Neural progenitor cell (in vitro differentiated cells): ENCODE measurements at places on chromosomes 12 and 14. TPM values are rescaled to one million over a fixed set of nuclear protein-coding genes. Genes with fewer than 3 reads are reported as not detected.

ADAM21 gene
- total RNA-seq = 0.12 and 0.80 TPM in 2 replicates

DIO2 gene
- total RNA-seq = 0.03 and 0.07 TPM in 2 replicates

- peak; percentile 90 for DNase-seq
These were observed 160.3 kb upstream of the PELI2 start for GRCh38 chr14:55957950-55958349.

DNA sequence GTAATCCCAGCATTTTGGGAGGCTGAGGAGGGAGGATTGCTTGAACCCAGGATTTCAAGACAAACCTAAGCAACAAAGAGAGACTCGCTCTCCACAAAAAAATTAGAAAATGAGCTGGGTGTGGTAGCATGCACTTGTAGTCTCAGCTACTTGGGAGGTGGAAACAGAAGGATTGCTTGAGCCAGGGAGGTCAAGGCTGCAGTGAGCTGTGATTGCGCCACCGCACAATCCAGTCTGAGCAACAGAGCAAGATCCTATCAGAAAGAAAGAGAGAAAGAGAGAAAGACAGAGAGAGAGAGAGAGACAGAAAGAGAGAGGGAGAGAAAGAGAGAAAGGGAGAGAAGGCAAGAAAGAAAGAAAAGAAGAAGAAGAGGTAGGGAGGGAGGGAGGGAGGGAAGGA, 37.0 kb downstream of the TDG start:
- no peak for DNase-seq

GYS2 gene
- total RNA-seq = not detected in 2 replicates

OTUB2 gene
- total RNA-seq = 6.8 and 9.6 TPM in 2 replicates

CORO1C gene
- total RNA-seq = 116 and 128 TPM in 2 replicates
